K562 (cell line): ENCODE measurements at places on chromosomes 5 and 9.

DNA sequence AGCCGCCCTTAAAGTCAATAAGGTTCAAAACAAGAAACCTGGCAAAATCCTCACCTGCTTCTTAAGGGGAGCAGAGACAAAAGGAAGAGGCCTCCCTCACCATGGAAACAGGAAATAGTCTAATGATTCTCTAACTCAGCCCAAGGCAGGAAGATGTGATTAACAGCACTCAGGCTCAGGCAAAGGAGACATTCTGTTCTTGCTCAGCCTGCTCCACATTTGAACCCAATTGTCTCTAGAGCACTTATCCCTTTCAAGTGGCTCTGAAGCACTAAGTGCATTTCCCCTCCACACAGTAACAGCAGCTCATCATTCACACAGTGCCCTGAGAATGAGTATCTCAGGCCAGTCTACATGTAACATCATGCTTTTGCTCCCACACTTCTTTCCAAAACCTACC is 72.3 kb downstream of the NIPSNAP3B start:
- DNase-seq = no peak

DNA sequence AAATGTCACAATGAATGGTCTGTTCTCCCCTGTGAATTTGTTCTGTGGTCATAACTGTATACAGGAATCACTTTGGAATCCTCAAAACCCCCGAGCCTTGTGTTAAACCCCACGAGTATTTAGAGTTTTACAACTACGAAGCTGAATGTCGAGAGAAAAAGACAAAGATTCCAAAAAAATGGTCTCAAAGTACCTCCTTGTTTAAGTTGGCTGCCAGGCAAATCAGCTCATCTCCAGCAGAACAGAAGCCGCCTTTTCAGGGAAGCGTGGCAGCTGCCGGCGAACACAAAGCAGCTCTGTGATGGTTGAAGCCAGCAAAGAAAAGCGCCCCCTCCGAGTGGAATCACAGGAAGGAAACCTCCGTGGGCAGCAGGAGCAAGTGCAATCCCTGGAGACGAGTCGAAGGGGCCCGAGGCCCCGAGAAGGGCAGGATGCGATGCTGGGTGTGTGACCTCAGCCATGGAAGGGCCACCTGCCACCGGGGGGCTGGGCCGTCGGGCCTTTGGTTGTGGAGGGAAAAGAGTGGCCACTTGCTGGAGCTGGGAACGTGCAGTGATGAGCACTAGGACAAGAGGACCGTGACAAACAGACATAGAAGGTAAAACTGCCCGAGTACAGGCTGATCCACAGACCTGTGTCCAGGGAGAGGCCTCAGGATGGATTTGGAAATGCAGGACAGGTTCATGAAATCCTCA is 706.4 kb downstream of the SEMA5A start:
- DNase-seq = no peak

DNA sequence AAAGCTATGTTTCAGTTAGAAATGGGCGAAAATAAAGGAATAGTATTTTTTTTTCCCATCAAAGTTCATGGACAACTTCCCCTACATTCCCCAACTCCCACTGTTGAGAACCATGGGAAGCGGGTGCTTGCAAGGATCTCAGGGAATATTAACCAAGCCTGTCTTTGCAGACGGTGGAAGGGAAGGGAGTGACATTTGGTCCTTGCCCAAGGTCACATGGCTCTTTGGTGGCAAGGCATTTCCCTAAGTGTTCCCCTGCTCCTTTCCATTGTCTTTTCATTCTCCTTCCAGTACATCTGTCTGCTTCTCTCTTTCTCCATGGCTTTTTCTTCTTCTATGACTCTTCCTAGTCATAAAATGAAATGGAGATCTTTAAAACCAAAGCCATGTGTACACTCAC is 19.0 kb downstream of the C9orf57 start:
- no peak for DNase-seq

DNA sequence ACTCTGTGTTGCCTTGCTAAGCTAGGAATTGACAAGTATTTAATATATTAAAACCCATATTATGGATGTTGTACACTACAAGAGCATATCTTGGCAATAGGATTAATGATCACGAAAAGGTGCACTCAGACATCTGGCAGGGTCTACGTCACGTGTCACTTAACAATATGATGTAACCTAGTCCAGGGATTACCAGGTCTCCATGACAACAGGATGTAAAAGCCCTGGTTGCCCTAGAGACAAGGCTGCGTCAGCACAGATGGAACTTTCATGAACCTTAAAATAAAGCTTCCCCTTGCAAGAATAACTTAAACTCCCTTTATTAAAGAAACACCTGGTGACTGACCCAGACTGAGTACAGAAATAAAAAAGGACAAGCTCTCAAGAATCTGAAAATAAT is 717.8 kb downstream of the CDH18 start:
- no peak for DNase-seq

DNA sequence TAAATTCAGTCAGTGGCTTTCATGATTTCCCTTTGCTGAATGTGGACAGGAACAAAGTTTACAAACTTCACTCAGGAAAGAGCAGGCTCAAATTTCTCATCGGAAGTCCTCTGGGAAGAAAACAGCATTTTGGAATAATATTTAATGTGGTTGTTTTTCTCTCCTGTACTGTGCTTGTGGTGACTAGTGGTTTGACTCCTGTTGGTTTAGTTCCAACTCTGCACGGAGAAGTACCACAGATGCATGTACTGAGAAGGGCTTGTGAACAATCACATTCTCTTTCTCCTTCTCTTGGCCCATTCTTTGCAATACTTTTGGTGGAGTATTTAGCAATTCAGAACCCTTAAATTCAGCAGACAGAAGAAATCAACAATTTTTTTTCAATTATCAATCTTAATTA is 13.3 kb downstream of the MPDZ start:
- DNase-seq = no peak

- no peak for DNase-seq
These were observed 109.8 kb upstream of the NMUR2 start for GRCh38 chr5:152514827-152515397.

DNA sequence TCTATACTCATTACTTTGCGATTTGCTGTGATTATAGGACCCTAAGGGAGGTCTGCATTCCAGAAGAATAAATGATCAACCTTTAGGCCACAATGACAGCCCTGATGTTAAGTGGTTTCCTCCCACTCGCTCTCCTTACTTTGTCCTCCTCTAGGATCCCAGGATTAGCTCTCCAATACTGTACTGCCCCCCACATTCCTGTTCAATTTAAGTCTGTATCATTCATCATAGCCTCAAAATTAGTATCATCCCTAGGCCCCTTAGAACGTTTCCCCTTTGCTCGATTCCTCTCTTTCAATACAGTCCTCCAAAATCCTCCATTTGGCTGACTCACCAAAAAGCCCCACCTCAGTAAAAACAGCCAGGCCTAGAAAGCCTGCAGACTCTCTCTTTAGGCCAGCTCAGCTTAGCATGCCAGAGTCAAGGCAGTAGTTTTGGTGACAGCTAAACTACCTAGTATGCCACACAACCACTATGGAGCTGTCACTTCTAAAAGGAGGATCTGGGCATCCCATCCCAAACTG is 24.4 kb downstream of the RNF145 start:
- no peak for DNase-seq

- no peak for DNase-seq
These were observed 5.8 kb downstream of the GM2A start for GRCh38 chr5:151258816-151259215.

- no peak for DNase-seq
These were observed 174.2 kb upstream of the PUM3 start for GRCh38 chr9:3018071-3018470.

DNA sequence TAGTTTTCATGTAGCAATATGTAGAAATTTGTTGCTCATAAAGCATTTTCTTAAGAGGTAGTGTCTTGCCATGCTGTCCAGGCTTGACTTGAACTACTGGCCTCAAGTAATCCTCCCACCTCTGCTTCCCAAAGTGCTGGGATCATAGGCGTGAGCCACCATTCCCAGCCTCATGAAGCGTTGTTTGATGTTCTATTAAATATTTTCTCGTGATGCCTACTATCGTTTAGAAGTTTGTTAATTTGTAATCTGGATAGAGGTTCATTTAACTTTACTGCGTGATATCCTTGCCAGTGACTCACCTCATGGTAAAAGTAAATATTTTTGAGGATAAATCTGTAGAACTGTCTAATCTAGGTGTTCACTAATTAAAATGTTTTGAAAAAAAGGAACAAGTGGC is 82.6 kb downstream of the VCAN start:
- DNase-seq = no peak

GRCh38 chr5:7910738-7911428 is 41.9 kb downstream of the MTRR start:
- no peak for DNase-seq

- DNase-seq = peak; percentile 32
These were observed 753 bp downstream of the ARHGAP26 start for GRCh38 chr5:142770650-142771609.

DNA sequence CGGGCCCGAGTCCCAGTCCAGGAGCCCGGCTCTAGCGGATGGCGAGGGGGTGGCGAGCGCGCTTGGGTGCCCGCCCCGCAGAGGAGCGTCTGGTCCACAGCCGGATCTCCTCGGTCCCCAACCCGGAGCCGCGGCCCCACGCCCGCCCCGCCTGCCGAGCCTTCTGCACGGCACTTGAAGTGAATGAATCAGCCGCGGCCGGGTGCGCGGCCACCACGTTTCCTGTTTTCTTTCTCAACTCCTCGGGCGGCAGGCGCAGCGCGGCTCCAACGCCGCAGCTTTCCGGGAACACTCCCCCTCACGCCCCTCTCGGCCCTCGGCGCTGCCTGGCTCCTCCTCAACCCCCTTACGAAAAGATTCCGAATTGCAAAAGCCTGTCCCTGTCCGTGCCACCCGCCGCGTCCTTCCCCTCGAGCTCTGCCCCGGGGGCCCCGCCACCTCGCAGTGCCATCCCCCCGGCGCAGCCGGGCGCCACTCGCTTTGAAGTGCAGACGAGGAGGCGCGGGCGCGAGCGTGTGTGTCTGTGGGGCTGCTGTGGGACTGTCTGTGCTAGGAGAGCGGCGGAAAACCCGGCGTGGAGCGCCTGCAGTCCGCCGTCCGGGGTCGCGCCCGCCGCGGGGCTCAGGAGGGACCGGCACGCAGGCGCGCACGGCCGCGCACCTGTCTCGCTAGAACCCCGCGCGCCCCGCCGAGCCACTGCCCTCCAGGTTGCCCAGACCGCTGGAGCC is 456.6 kb downstream of the RAB3C start:
- peak; percentile 3 for DNase-seq

DNA sequence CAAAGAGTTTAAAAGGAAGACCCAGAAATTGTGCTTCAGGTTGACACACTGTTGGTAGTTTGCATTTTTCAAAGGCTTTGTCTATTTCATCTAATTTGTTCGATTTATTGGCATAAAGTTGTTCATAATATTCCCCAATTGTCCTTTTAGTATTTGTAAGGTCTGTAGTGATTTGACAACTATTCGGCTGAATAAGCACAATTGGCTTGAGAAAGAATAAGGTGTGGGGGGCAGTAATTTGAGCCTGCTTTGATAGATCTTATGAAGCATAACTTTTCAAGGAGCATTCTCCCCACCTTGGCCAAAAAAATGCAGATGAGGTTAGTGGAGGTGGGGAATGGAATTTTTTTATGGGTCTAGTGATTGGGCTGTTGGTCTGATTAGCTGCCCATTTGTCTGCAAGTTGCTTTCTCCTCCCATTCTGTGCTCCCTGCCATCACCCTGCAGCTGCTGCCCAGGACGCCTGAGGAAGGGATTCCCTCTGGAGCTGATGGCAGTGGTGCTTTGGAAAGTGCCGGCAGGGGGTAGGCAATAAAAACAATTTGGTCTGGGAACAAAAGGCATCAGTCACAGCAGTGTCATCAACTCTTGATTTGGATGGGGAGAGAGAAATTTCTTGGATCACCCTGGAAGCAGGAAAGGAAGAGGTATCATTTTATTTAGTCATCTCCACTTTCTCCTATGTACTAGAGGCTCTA is 26.6 kb downstream of the WNT8A start:
- DNase-seq = no peak

DNA sequence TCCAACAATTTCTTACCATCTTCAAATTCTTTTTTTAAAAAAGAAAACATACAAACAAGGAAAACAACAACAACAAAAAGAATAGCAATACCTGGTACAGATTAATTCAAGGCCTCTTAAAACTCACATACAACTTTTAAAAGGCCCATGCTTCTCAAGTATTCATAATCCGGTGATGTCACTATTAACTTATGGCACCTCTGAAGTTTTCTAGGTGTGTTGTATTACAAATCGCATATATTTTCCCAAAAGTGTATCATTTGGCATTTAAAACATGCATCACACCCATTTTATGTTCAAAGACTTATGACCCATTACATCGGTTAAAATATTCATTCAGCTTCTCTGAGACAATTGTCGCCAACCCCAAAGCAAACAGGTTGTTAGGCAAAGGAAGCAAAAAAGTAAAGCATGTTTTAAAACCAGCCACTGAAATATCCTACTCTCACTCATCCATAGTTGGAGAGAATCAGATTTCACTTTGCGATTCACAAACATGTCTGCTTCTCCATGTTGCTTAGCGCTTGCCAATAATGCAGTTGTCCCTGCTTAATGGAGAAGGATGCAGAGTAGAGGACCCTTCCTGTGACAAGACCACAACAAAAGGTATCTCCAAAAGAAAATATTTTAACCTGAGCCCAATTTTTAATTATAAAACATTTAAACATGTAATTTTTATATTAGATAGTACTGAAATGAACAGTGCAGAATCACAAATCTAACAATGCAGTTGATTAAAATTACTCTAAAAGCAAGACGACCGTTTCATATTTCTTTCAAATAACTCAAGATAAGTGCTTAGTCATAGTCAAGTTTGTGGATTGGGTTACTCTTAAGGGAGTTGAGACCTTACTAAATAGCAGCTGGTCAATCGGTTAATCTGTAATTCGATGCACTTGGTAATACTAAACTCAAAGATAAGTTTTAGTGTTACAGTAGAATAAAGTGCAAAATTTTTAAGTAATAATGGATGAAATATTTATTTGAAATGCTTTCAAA is 1.6 kb downstream of the SKP1 start:
- no peak for DNase-seq

GRCh38 chr5:10279328-10279727 is 28.4 kb downstream of the CMBL start:
- DNase-seq = no peak

DNA sequence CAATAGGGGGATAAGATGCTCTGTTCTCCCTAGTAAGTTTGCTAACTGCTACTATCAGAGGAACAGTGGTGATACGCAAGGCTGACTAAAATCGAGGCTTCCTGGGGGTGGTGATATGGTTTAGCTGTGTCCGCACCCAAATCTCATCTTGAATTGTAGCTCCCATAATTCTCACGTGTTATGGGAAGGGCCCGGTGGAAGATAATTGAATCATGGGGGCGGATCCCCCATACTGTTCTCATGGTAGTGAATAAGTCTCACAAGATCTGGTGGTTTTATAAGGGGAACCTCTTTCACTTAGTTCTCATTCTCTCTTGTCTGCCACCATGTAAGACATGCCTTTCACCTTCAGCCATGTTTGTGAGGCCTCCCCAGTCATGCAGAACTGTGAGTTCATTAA is 135.1 kb downstream of the LHFPL2 start:
- DNase-seq = no peak

GRCh38 chr5:14781106-14781505 is 90.5 kb downstream of the ANKH start:
- no peak for DNase-seq

DNA sequence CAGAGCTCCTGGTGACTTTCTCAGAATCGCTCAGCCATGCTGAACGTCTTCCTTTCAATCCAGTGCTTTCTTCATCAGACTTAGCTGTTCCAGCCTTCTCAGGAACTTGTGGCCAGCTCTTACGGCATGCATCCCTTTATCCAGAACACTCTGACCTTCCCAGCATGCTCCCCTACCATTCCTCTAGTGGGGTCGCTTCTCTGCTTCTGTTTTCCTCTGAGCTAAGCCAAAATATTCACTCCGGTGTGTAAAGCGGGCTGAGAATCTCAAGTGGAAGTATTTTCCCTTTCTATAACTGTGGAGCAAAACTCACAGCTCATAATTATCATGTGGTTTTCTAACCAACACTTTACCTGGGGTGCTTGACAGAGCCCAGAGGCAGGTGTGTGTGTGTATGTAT is 6.2 kb downstream of the DCANP1 start:
- no peak for DNase-seq
